Heart right ventricle (tissue), 16 donors: ENCODE measurements at places on chromosomes 4 and X. TPM values are rescaled to one million over a fixed set of nuclear protein-coding genes. Genes with fewer than 3 reads are reported as not detected.

DNA sequence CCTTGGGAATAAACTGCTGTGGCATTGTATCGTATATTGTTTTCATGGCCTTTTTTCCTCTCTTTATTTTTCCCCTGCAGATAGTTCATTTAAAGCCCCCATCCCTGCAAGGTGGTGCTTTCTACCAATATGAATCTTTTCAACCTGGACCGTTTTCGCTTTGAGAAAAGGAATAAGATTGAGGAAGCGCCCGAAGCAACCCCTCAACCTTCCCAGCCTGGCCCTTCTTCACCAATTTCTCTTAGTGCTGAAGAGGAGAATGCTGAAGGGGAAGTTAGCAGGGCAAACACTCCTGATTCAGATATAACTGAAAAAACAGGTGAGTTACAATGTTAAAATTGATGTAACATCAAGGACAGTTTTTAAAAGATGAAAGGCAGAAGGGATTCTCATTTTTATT, 601 bp downstream of the SMARCAD1 start:
- H3K27ac ChIP-seq: peak overlapping the region; percentile 88
- no peaks in the 10 kb centered on the region for H3K27me3 ChIP-seq
- H3K4me3 ChIP-seq: peak overlapping the region; percentile 73
- H3K4me1 ChIP-seq: peaks cover 18% of the 10 kb centered on the region

DNA sequence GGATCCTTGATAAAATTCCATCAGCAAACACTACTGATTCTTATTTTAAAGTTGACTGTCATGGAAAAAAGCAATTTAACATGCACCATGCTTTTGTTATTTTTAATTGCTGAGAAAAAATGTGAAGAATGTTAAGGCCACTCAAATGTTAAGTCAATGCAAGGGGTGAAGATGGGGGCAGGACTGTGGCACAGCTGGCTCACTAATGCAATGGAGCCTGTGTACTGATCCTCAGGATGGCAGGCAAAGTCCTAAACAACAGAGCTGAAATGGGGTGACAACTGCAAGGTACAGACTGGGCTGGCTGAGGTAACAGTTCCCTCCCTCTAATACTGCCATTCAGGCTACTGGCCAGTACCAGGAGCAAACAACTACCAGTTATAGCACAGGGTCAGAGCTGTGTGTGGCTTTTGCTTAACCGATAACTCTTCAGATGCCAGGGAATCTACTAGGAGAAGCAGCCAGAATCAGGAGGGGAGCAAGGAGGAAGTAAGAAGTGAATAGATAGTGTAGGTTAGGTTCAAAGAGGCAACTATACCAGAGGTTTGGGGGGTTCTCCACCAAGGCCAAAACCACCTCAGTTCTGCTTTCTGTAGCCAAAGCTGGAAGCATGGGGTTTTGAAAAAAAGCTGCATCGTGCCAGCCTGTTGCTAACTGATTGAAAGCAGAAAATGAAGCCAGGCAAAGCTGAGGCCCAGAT, 372.6 kb downstream of the OPHN1 start:
- H3K36me3 ChIP-seq: no peaks in the 10 kb centered on the region
- H3K27me3 ChIP-seq: no peaks in the 10 kb centered on the region
- no peaks in the 10 kb centered on the region for H3K4me1 ChIP-seq
- H3K27ac ChIP-seq: no peak overlapping the region
- no peak for DNase-seq

DNA sequence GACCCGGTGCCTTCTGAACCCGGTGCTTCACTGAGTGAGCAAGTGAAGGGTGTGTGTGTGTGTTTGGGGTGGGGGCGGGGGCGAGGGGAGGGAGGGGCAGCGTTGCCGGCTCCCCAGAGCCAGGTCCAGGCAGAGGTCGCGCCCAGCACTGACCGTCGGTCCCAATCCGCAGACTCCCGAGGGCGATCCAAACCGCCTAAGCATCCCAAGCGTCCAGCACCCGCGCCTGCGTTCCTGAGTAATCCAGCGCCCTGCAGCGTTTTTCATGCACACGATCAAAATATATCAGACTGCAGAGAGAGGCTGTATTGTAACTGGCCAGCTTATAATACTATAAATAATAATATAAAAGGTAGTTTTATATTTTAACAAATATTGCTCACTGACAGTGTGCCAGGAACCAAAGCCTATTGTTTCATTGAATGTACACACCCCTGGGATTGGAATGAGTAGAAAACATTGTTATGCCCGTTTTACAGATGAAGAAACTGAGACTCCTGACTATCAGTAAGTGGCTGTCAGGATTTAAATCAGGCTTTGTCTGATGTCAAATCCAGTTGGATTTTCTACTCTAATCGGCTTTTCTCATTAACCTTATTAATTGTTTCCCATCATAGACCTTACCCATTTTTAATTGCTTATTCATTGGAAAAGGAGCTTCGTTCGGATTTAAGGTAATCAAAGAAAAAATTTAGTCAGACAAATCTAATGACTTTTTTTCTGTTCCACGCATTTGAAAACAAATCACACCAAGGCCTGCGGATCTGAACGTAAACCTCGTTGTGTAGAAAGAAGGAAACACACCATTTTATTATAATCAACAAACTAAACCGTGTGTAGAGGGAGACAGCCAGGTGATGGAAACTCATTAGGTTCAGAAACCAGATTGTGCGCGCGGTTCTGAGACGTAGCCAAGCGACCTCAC, 4.0 kb upstream of the NKX3-2 start:
- DNase-seq: no peak
- H3K4me3 ChIP-seq: no peak overlapping the region
- H3K36me3 ChIP-seq: no peaks in the 10 kb centered on the region

- no peak overlapping the region for H3K27ac ChIP-seq
- DNase-seq: no peak
- no peaks in the 10 kb centered on the region for H3K36me3 ChIP-seq
- H3K27me3 ChIP-seq: peaks cover 65% of the 10 kb centered on the region
- H3K4me1 ChIP-seq: peaks cover 2% of the 10 kb centered on the region
Observed at GRCh38 chrX:137430984-137431475, 134.9 kb upstream of the ZIC3 start.

GRCh38 chrX:38627683-38628082, 66.3 kb downstream of the TSPAN7 start:
- no peak overlapping the region for H3K27ac ChIP-seq
- DNase-seq: no peak
- no peak overlapping the region for H3K4me3 ChIP-seq
- H3K27me3 ChIP-seq: no peaks in the 10 kb centered on the region
- no peaks in the 10 kb centered on the region for H3K4me1 ChIP-seq

- peaks cover 36% of the 10 kb centered on the region for H3K27me3 ChIP-seq
- peaks cover 4% of the 10 kb centered on the region for H3K4me1 ChIP-seq
- H3K27ac ChIP-seq: no peak overlapping the region
- DNase-seq: no peak
Observed at GRCh38 chrX:45187731-45188130, 12.9 kb downstream of the DIPK2B start.

GRCh38 chrX:40506201-40506985, 74.4 kb upstream of the ATP6AP2 start:
- H3K27me3 ChIP-seq: no peaks in the 10 kb centered on the region
- no peaks in the 10 kb centered on the region for H3K36me3 ChIP-seq
- H3K4me3 ChIP-seq: no peak overlapping the region
- DNase-seq: no peak
- H3K27ac ChIP-seq: no peak overlapping the region
- no peaks in the 10 kb centered on the region for H3K4me1 ChIP-seq

DNA sequence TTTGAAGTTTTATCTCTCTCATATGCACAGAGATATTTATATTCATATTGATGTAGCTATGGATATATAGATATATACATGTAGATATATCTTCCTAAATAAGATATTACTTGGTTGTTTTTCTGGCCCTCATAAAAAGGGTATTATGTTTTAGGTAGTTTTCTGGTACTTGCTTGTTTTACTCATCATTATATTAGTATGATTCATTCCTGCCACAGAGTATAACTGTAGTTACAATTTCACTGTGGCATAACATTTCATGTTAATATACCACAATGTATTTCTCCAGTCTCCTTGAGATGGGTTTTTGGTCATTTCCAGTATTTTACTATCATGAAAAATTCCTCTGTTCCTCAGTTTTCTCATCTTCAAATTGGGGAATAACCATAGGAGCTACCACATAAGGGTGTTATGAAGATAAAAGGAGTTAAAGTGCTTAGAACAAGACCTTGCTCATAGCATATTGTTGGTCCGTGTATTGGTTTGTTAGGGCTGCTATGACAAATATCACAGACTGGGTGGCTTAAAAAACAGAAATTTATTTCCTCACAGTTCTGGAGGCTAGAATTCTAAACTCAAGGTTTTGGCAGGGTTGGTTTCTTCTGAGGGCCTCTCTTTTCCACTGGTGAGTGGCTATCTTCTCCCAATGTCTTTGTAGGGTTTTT, 129.7 kb downstream of the TMEM164 start:
- H3K27me3 ChIP-seq: no peaks in the 10 kb centered on the region
- no peaks in the 10 kb centered on the region for H3K36me3 ChIP-seq
- no peak overlapping the region for H3K4me3 ChIP-seq
- no peaks in the 10 kb centered on the region for H3K4me1 ChIP-seq
- no peak for DNase-seq

GRCh38 chr4:139300431-139301112, 733 bp upstream of the NAA15 start:
- no peaks in the 10 kb centered on the region for H3K36me3 ChIP-seq
- peak overlapping the region; percentile 83 for H3K27ac ChIP-seq
- peaks cover 27% of the 10 kb centered on the region for H3K4me1 ChIP-seq
- H3K4me3 ChIP-seq: peak overlapping the region; percentile 78
- no peak for DNase-seq

- H3K36me3 ChIP-seq: no peaks in the 10 kb centered on the region
- no peak overlapping the region for H3K4me3 ChIP-seq
- no peaks in the 10 kb centered on the region for H3K4me1 ChIP-seq
- no peaks in the 10 kb centered on the region for H3K27me3 ChIP-seq
Observed at GRCh38 chr4:163017135-163017534, 149.6 kb downstream of the NAF1 start.

DNA sequence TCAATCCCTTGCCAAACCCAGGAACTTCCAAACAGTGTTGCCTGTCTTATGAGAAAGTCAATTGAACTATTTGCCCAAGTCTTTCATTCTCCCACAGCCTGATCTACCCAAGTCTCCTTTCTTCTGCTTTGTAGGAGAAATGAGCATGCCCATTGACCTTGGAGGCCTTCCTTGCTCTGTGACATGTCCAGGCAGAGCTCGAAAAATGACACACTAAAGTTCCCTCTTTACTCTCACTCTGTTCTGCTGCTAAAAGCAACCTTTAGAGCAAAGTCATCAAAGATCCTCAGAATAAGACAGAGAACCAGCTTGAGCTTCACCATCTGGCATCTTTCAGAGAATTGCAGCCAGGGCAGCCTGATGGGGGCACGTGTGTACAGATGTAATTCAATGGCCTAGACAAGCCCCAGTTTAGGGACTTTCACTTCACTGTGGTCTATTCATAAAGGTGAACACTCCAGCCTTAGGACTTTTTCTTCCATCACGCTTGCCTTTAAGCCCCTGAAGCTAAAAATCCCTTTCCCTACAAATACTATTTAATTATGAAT, 136.4 kb downstream of the AMELX start:
- no peaks in the 10 kb centered on the region for H3K27me3 ChIP-seq
- H3K4me3 ChIP-seq: no peak overlapping the region
- H3K27ac ChIP-seq: no peak overlapping the region
- no peak for DNase-seq

- H3K27me3 ChIP-seq: no peaks in the 10 kb centered on the region
- no peak overlapping the region for H3K27ac ChIP-seq
- H3K36me3 ChIP-seq: no peaks in the 10 kb centered on the region
- H3K4me3 ChIP-seq: no peak overlapping the region
- no peaks in the 10 kb centered on the region for H3K4me1 ChIP-seq
- DNase-seq: no peak
Observed at GRCh38 chr4:48226199-48226598, 43.4 kb downstream of the TEC start.

GRCh38 chr4:15202481-15202880, 200.2 kb downstream of the CPEB2 start:
- H3K36me3 ChIP-seq: no peaks in the 10 kb centered on the region
- DNase-seq: no peak

VCX3B gene
- not detected for polyA plus RNA-seq

SLC4A4 gene
- polyA plus RNA-seq: 1.3 TPM

EDA gene
- 3.1 TPM for polyA plus RNA-seq

CCDC110 gene
- polyA plus RNA-seq: 0.12 TPM

AMOT gene
- 0.62 TPM for polyA plus RNA-seq

FGFBP2 gene
- 0.96 TPM for polyA plus RNA-seq

HTN1 gene
- polyA plus RNA-seq: not detected

P2RY8 gene
- polyA plus RNA-seq: 1.0 TPM

RAB9B gene
- 4.4 TPM for polyA plus RNA-seq
